ENCODE measurements at places on chromosomes 2 and 18.

- no peak for DNase-seq
These were observed 69.8 kb downstream of the DHRS9 start for GRCh38 chr2:169139145-169139544.

GRCh38 chr2:8469709-8470493, 212.0 kb upstream of the ID2 start:
- no peak for DNase-seq

DNA sequence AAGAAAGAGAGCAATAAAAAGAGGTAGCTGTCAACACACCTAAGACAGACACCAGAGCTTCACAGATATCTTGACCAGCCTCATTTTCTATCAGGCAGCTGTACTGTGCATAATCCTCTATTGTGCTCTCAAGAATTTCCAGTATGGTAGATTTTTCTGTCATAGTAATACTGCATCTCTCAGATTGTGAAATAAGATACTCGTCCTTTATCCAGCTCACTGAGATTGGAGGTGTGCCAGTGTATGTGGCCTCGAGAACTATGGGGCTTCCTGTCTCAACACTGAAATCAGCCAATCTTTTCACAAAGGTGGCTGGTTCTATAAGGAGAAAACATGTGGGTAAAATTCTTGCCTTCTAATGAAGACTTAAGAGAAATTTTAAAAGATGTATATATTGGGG, 88.9 kb downstream of the TTN start:
- no peak for DNase-seq

DNA sequence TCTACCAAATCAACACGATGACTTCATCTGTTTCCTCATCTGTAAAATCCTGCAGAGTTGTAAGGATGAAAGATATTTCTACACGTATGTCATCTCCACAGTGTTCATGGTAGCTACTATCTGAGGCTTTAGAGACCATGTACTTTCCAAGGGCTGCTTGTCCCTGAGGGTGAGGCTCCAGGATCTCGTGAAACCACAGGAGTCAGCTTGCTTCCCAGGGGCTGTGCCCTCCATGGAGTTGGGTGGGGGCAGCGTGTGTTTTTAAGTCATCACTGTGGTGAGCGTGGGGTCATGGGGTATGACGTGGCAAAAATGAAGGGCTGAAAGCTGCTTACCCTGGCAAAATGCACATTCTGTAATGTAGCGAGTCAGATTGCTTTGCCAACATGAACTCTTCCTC, 81.6 kb downstream of the ASAP2 start:
- DNase-seq, result no peak

All from SIG-M5 (cell line).